ENCODE measurements at places on chromosomes 12 and 14.
A peak's percentile ranks its signal among the peaks of the same experiment; 100 is the strongest.

GRCh38 chr14:68631394-68632053, 161.3 kb downstream of the ZFP36L1 start:
- no peak for DNase-seq

DNA sequence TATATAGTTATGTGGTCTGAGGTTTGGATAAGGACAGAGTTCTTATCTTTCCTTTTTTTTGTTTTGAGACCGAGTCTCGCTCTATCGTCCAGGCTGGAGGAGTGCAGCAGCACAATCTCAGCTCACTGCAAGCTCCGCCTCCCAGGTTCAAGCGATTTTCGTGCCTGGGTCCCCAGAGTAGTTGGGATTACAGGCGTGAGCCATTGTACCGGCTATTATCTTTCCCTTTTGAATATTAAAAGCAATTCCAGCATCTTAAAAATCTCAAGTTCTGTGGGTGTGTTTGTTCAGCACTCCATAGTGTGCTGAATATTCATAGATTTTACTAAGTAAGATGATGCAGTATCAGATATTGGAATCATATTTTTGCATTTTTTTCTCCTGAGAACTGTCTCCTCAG, 404.4 kb upstream of the RGS6 start:
- DNase-seq, result peak; percentile 45

DNA sequence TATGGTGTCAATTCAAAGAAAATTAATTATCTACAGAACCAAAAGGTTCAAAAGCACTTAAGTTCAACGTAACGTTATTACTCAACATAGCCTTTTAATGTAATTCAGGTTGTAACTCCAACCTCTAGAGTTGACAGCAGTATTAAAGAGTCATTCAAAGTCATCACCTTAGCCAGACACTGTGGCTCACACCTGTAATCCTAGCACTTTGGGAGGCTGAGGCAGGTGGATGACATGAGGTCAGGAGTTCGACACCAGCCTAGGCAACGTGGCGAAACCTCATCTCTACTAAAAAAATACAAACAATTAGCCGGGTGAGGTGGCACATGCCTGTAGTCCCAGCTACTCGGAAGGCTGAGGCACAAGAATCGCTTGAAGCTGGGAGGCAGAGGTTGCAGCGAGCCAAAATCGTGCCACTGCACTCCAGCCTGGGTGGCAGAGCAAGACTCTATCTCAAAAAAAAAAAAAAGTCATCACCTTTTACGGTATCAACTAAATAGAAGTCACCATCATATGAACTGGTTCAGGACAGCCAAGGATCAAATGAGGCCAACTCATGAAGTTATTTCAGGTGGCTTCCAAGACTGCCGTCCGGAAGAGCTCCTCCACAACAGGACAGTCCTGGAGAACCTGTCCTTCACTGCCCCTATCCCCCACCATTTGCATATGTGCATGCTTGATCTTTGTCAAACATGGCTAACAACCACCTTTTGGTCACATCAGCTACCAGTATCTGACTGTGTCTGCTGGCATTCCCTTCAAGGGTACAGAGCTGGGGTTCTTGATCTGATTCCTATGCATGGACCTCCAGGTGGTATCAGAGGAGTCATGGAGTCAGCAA, 4.2 kb downstream of the PPTC7 start:
- no peak for DNase-seq

DNA sequence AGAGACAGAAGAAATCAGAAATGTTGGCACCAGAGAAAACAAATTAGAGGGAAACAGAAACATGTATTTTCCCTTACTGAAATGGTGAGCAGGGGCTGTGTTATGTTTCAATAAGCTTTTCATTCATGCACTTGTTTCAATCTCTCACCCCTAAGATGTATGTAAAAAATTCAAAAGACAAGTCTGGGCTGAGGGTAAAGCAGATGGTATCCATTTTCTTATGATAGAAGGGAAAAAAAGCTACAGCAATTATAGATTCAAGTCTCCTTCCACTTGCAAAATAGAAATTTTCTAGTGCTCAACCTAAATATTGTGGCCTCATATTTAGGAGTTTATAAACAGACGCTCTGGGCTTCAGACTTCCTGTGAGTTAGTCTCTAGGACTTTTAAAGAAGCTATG, 138.3 kb downstream of the ST8SIA1 start:
- no peak for DNase-seq

GRCh38 chr12:48003226-48004052, 837 bp downstream of the COL2A1 start:
- no peak for DNase-seq

GRCh38 chr12:25241167-25242020, 9.3 kb downstream of the KRAS start:
- peak; percentile 47 for DNase-seq

GRCh38 chr12:11581179-11581755, 68.2 kb upstream of the ETV6 start:
- peak; percentile 83 for DNase-seq

DNA sequence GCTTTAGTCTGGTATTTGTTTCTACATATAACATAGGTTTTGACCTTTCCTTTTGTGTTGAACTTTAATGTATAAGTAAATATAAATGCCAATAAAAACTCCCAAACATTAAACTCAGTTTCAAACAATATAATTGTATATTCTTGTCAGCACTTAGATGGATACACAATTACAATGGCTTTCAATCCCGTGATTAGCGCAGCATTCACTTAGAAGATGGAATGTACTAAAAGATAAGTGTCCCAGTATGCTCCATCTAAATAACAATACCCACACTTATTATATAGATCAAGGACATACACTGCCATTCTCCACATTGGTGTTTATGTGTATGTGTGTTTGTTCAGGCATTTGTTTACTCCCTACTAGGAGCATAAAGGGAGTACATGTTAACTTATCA, 193.1 kb downstream of the SOX5 start:
- no peak for DNase-seq

GRCh38 chr12:21521541-21521940, 4.6 kb upstream of the SPX start:
- no peak for DNase-seq

DNA sequence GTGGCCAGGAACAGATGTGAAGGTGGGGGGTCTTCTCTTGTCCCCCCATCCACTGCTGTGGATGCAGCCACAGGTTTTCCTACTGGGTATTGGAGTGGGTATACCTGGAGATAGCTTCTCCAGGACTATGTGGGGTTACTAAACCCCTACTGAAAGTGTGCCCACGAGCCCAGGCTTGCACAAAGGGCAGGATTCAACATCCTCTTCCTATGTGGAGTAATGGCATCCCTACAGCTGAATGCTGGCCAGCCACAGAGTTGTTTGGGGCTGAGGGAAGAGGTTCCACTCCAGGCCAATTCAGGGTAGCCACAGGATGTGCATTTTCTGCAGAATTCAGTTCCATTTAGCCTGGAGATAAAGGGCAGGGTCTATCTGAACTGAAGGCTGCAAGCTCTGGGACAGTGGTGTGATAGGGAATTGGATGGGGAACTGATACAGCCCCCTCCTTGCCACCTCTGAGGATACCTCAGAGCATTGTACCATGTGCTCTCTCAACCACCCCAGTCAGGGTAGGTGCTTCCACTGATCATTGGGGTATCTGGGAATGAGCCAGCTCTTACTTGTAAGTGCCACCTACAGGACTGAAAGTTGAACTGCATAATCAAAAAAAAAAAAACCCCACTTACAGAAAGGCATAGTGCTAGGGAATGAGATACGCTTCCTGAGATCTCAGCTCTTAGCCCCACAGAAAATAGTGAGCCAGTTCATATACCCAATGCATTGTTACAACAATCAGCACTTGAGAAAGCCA, 187.1 kb downstream of the KITLG start:
- DNase-seq, result no peak

GRCh38 chr12:129862561-129863175, 41.2 kb downstream of the TMEM132D start:
- no peak for DNase-seq

DNA sequence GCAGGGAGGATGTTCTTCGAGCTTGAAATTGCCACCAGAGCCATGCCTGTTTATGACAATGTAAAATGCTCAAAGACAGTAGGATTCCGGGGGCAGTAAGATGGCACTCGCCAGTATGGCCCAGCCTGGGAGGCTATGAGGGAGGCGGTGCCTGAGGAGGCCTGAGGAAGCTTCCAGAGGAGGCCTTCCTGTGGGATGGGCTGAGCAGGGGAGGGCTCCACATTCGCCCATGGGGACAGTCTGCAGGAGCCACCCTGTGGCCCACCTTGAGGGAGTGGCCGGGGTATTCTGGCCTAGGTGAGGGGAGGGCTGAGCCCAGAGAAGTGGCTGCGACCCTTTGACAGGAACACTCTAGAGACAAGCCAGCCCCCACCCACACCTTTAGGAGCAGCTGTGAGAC, 50.7 kb downstream of the IQSEC3 start:
- no peak for DNase-seq

DNA sequence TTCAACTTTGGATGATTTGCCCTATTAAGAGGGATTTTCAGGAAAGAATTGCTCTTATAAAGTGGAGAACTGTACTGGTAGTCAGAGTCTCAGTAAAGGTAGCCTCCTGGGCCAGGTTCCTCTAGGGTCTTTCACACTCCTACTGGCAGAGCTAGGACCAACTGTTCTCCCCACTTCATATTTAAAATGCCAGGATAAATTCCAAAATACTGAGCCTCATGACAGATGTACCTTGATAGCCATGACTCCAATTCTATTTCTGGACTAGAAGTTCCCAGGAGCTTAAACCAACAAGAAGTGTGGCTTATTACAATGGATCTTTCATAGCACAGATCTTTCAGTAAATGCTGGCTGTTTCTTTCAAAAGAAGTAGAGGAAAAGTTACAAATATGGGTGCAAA, 126.5 kb downstream of the C12orf75 start:
- DNase-seq, result peak; percentile 73

- peak; percentile 41 for DNase-seq
Measured at GRCh38 chr14:31884776-31885379, 192.2 kb upstream of the ARHGAP5 start.

GRCh38 chr12:109393437-109394345, 46.0 kb downstream of the MYO1H start:
- peak; percentile 65 for DNase-seq

DNA sequence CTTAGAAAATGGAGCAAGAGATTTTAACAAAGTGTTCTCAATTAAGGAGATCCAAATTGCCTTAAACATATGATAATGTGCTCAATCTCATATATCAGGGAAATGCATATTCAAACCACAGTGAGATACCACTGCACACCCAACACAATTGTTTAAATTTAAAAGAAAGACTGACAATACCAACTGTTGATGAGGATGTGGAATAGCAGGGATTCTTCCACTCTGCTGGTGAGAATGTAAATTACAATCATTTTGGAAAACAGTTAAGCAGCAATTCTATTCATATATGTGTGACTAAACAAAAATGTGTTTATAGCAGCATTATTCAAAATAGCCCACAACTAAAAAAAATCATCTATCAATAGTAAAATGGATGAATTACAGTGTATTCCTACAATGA, 144.2 kb downstream of the KICS2 start:
- no peak for DNase-seq

DNA sequence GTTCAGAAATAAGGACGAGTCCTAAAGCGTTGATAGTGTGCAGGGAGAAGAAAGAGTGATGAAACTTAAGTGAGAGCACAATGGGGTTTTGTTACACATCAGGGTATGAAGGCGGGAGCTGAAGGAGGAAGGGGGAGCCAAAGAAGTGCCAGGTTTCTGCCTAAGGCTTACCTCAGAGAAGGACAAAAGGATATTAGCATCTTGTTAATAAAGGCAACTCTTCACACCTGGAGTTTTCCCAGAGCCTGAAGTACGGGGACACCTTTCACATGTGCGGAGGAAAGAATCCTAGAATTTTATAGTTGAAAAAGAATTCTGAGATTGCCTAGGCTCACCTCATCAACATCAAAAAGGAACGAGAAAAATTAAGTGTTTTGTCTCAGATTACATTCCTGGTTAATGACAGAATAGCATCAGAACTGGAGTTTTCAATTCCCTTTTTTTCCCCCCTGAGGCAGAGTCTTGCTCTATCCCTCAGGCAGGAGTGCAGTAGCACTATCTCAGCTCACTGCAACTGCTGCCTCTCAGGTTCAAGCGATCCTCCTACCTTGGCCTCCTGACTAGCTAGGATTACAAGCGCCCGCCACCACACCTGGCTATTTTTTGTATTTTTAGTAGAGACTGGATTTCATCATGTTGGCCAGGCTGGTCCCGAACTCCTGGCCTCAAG, 2.2 kb upstream of the SAV1 start:
- peak; percentile 25 for DNase-seq

- no peak for DNase-seq
Measured at GRCh38 chr14:100727873-100728240, 1.2 kb downstream of the DLK1 start.

- DNase-seq, result no peak
Measured at GRCh38 chr14:76329154-76329928, 46.6 kb upstream of the ESRRB start.

DNA sequence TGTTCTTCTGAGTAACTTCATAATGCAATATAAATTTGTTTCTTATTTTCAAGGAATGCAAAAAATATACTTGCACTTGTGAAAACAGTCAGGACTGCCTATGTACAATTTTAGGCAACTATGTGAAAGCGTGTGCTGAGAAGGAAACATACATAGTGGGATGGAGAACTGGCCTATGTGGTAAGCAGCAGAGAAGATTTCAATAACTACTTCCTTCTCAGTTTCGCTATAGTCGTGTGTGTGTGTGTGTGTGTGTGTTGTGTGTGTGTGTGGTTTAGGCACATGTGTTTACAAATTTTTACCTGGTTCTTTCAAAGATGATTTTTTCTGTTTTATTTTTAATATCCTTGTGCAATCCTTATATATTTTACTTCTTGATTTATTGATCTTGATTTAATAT, 211.8 kb downstream of the LRRK2 start:
- DNase-seq, result no peak

GRCh38 chr14:69715725-69716477, 51.0 kb upstream of the SRSF5 start:
- DNase-seq, result peak; percentile 79

GRCh38 chr12:125187148-125187745, 122.0 kb downstream of the AACS start:
- DNase-seq, result peak; percentile 31

DNA sequence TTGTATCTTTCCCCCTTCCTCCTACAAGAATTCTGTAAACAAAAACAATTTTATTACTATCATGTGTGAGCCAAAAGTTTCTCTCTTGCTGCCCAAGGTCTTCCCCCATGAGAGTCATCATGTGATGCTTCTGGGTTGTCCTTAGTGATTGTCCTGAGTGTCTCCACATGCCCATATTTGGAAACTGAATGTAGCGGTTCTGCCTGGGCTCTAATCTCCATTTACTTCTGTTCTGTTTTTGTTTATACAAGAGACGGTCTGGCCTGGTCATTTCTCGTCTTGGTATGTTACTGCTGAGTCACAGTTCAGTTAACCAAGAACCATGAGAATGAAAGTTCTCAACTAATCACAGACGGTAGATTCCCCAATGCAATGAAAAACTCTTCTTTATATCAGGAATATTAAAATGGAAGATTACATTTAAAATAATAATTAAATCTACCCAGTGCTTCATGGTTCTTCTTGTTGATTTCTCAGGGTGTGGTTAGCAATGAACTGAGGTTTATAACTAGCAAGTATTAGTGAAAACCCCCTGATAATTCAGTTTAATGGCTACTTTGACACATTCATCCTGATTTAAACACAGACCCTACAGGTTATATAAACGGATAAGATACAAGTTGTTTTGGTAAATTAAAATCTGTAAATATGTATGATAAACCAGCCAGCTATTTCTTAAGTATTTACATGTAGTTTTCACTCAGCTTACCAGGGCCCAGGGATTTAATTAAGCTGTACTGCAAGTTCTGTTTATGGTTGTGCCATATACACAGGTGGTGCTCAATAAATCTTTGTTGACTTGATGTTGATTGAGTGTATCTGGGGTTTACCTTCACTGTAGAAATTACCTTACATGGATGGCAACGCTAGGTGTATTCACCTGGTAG, 81.1 kb downstream of the PELI2 start:
- peak; percentile 98 for DNase-seq

- DNase-seq, result peak; percentile 84
Measured at GRCh38 chr14:60777856-60778578, 43.5 kb downstream of the MNAT1 start.

All from fibroblast of lung (primary cell).